Activated naive CD4-positive, alpha-beta T cell treated with Interleukin-2 at 50 U/mL for 16 hours (primary cell): ENCODE measurements at places on chromosomes 12 and 14.

DNA sequence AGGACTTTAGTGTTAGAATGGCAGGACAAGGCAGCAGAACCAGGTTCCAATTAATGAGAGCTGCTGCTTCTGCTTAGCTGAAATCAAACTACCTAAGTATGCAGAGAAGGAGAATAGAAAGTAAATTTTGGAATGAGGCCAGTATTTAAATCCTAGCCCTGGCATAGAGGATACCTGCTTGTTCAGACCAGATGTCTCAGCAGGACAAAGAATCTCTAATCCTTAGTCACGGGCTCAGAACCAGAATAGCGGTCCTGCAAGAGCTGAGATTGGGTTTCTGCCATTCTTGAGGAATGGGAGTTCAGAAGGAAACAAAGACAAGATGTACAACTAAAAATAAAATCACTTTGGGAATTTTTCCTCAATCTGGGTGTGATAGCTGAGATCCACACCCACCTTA is 550.8 kb upstream of the TMEM132C start:
- no peak for DNase-seq

DNA sequence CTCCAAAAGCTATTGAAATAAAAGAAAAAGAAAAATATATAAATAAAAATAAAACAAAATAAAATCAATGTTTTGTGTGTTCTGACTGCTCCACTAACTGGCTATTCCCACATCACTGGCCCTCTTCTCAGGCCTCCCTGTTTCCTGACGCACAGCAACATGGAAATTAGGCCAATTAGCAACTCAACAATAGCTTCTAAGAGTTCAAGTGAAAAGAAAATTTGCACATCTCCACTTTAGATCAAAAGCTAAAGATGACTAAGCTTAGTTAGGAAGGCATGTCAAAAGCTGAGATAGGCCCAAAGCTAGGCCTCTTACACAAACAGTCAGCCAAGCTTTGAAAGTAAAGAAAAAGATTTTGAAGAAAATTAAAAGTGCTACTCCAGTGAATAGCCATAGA is 200.8 kb downstream of the DUSP6 start:
- no peak for DNase-seq

DNA sequence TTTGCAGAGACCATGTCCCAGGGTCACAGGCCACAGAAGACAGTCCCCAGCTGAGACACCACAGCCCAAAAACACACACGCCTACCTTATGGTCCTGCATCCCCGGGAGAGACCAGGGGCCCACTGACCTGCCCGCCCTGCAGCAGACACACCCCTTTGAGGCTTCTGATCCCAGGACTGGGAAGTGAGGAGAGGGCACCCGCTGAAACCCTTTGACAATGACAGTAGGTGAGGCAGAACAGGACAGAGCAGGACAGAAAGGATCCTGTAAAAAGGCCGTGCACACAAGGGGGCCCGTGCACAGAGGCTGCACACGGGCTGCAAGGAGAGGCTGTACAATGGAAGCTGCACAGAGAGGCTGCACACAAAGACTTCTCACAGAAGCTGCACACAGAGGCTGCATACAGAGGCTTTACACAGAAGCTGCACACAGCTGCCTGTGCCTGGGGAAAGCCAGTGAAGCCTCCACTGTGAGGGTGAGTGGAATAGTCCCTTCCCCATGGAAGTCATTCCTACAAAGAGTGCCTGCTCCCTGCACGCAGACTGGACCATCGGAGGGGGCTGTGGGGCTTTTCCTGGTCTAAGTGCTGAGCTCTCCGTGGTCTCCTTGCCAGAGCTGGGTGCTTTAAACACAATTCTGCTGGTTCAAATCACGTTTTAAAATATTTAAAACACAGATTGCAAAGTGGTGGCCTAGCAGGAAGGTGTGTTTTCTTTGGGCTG is 16.6 kb upstream of the SFSWAP start:
- DNase-seq: no peak

- no peak for DNase-seq
Observed at GRCh38 chr14:75430526-75430925, 2.7 kb downstream of the JDP2 start.

DNA sequence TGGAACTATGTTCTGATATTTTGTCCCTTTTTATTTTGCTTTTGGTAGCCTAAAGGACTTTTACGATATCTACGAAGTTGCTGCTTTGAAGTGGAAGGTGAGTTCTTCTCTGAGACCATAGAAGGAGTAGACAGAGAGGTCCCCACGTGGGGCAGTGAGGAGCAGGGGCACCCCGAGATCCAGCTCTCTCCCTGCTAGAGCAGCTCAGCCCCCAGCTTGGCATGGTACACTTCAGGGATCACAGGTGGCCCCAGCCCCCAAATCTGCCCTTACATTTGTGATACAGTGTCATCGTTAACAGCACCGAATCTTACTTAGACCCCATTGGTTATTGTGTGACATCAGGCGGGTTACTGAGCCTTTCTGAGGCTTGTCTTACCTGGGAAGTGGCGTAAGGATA is 56.8 kb downstream of the SLC8B1 start:
- DNase-seq: no peak

DNA sequence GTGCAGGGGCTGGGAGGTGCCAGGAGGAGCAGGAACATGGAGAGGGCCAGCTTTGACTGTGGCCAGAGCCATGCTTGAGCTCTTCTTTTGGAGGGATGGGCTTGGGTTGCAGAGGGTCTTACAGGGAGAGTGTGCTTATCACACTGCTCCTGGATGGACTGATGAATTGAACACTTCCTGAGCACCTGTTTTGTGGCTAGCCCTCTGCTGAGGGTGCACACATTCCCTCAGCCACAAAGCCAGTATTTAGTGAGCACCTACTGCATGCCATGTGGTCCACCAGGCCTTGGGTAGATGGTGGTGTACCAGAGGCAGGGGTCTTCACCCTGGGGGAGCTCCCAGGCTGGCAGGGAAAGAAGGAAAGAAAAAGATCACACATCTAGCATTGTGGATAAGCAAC is 118.9 kb downstream of the SLC25A47 start:
- DNase-seq: no peak

GRCh38 chr14:77615361-77616132 is 890 bp downstream of the SPTLC2 start:
- peak; percentile 12 for DNase-seq

GRCh38 chr12:6222078-6222654 is 22.0 kb downstream of the CD9 start:
- DNase-seq: no peak

- DNase-seq: no peak
Observed at GRCh38 chr12:38745601-38746000, 159.8 kb downstream of the CPNE8 start.

DNA sequence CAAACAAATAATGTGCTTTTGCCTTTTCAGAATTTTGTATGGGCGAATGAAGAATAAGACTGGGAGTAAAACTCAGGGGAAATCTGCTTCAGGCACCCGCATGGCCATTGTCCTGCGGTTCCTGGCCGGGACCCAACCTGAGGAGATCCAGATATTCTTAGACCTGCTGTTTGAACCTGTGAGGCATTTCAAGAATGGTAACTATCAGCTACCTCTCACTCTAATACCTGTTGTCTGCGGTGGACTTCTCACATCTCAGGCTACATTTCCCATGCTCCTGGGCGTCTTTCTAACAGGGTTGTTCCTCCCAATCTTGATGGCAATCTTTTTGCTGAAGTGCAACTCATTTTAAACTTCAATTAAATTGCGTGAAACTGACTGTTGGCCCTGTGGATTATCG is 47.1 kb downstream of the UTP20 start:
- no peak for DNase-seq

DNA sequence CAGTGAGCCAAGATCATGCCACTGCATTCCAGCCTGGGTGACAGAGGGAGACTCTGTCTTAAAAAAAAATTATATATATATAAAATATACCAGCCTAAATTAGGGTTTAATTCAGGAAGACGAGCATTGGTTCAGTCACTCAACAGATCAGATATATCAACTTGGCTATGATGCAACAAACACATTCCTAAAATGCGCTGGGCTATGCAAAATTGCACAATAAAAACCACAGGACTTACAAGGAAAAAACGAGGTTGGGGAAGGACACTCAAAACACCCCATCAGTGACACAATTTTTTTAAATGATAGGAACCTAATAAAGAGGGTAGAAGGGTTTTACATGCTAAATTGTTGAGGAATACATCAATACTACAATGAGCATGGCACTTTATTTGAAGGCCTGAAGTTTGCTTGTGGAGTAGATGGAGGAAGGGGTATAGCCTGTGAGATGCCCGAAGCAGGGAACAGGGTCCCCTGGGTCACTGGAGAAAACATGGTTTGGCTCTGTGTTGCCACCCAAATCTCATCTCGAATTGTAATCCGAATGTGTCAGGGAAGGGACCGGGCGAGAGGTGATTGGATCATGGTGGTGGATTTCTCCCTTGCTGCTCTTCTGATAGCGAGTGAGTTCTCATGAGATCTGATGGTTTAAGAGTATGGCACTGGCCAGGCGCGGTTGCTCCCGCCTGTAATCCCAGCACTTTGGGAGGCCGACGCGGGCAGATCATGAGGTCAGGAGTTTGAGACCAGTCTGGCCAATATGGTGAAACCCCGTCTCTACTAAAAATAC is 71.2 kb downstream of the TNFAIP2 start:
- no peak for DNase-seq

GRCh38 chr12:15701631-15702156 is 87.5 kb downstream of the EPS8 start:
- DNase-seq: no peak

DNA sequence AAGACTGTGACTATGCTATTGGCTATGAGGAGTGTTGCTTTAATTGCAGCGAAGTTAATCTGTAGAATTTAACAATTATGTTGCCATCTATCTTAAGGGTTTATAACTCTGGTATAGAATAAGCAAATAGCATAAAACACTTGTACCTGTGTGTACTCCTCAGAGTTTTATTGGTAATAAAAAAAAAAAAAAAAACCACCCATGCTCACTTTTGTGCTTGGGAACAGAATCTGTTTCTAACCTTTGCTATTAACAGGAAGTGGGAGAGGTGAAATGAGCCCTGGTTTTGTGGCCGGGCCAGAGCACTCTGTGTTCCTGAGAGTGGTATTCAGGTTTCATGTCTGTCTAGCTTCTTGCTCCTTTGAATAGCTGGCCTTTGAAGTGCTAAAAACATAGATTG is 53.1 kb downstream of the PDE3A start:
- DNase-seq: no peak

- DNase-seq: no peak
Observed at GRCh38 chr12:18718462-18718861, 19.4 kb downstream of the PLCZ1 start.

GRCh38 chr12:116138364-116138763 is 139.1 kb downstream of the MED13L start:
- DNase-seq: no peak
